CD4-positive, CD25-positive, alpha-beta regulatory T cell (primary cell): ENCODE measurements at places on chromosomes 6 and 20.

- DNase-seq = no peak
These were observed 22.9 kb upstream of the TBC1D7 start for GRCh38 chr6:13351271-13351670.

DNA sequence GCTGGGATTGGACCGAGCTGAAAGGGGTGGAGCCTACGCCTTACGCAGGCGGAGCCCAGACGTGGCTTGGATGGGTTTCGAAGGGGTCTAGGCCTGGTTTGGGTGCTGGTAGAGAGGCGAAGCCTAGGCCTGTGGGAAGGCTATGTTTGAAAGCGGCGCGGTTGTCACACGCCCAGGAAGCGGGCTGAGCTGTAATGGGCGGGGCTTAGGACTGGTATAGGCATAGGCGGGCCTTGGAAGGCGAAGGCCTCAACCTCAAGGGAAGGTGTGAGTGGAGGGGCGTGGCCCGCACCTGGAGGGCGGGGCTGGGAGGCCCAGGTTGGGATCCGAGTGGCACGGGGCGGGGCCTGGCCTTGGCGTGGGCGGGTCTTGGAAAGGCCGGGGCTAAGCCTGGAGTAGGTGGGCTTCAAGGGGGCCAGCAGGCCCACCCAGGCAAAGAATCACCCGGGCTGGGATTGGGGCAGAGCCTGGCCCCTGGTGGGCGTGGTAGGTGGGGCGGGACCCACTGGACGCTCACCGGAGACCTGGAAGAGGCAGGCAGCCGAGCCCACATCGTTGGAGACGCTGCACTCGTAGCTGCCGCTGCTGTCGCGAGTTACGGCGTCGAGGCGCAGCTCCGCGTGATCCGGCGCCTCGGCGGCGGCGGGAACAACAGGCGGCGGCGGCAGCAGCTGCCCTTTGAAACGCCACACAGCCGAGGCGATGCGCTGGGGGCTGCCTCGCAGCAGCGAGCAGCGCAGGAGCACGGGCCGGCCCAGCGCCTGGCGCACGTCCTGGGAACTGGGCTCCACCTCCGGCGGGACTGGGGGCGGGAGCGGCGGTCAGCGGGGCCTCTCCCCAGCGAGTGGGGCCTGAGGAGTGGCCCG is 49.0 kb downstream of the MDGA1 start:
- DNase-seq = peak; percentile 31

DNA sequence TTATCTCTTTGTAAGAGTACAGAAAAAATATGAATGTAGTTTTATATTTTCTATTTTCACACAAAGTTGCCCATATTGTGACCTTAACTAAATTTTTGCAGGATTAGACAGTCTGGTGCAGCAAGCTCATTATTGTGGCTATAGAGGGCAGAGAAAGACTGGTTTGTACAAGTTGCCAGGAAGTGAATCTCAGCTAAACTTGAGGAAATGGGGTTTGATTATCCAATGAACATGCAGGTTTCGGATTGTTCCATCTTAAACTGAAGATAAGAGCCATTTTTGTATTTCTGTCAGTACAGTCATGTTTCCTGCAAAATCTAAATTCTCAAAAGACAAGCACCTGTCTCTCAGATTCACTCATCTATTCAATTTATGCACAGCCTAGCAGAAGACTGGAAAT is 390.9 kb downstream of the MMUT start:
- DNase-seq = no peak

DNA sequence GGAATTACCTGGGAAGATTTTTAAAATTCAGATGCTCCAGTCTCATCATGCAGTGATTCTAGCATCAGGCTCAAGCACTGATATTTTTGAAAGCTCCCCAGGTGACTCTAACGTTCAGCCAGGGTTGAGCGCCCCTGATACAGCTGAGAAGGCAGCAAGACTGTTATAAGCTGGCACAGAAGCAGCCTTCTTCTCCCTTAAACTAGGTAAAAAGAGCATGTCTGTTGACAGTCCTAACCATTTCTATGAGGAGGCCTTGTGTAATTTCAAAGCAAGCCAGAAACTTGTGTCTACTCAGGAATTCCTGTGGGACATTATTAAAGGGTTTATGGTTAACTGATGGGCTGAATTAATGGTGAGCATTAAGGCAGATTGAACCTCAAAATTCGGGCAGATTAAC is 141.9 kb downstream of the PDE7B start:
- DNase-seq = no peak

DNA sequence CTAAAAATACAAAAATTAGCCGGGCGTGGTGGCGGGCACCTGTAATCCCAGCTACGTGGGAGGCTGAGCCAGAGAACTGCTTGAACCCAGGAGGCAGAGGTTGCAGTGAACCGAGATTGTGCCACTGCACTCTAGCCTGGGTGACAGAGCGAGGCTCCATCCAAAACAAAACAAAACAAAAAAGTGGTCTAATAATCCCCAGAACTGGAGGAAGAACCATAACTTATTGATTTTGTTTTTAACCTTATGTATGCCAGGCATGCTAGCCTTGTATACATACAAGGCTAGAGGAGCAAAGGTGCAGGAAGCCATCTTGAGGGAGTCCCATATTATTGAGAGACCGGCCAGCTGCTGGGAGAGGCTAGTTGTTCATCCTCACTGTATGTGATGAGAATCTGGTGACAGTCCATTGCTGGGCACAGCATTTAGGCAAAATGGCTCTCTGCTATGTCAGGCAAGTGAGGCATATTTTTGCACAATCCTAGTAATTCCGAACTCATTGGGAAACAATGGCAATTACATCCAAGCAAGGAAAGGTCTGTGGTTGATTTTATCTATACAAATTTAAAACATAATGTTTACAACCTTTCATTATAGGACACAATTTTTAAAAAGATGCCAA is 18.0 kb downstream of the HFE start:
- no peak for DNase-seq

- no peak for DNase-seq
These were observed 845 bp upstream of the MARCKS start for GRCh38 chr6:113856375-113856624.

DNA sequence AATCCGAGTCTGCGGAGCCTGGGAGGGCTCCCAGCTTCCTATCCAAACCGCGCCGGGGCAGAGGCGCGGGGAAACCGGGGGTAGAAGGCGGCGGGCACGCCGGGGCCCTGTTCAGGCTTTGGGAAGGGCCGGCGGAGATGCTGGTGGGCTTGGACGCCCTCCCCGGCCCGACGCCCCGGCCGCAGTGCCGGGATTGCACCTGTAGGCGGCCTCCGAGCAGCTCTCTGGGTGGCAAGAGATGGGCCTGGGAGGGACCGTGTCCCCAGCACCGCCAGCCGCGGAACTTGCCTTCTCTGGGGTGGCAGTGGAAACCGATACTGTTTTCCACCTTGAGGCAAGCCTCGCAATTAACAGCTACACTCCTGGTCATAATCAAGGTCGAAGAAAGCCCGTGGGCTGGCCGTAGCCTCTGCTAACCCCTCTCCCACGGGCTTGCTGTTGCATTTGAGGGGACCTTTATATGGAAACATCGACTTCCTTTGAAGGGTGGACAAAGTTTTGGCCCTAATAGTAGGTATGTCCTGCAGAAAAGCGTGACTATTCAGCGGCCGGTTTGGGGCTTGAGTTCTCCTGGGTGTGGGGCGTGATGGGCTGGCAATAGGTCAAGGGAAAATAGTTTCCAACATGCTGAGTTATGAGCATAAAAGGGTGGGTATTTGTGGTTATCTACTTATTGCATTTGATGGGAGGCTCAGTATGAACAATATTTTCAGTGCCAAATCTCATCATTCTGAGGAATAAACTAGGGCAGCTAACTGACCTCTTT is 1.1 kb upstream of the JAG1 start:
- DNase-seq = no peak

- DNase-seq = no peak
These were observed 971 bp downstream of the NFKBIE start for GRCh38 chr6:44264154-44265006.

DNA sequence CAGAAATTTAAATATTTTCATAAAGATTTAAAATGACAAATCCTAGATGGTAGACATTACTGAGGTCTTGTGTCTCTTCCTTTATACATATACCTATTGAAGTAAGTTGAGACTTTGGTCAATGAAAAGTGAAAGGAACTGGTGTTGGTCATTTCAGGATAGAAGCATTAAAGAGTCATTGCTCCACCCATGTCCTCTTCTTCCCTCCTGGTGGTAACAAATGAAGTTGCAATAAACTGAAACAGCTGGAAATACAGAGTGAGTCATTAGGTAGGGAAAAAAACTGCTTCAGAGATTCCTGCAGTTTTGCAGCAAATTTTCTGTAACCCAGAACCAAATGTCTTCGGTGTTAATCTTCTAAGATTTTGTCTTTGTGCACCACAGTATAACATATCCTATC is 448.0 kb downstream of the EYS start:
- no peak for DNase-seq

DNA sequence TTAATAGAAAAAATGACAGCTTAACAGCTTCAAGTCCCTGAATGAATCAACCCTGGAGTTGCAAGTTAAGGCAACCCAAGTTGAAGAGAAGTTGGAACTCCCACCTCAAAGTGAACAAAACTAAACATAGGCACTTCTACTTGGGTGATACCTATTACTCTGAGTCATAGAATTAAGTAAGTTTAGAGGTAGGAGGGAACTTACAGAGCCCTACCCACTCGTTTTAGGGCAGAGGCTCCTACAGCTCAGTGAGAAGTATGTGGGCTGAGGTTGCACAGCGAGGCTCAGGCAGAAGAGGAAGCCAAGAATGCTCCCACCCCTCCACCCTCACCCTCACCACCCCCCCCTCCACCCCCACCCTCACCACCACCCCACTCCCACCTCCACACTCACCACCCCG is 42.2 kb downstream of the NFATC2 start:
- DNase-seq = no peak

- no peak for DNase-seq
These were observed 338.7 kb downstream of the HTR1B start for GRCh38 chr6:77124604-77125003.

- DNase-seq = no peak
These were observed 102.8 kb downstream of the MYB start for GRCh38 chr6:135283926-135284325.

GRCh38 chr6:34082864-34083626 is 62.8 kb downstream of the GRM4 start:
- no peak for DNase-seq

- DNase-seq = no peak
These were observed 57.1 kb downstream of the KIZ start for GRCh38 chr20:21182832-21183563.

GRCh38 chr6:31711233-31711632 is 3.9 kb upstream of the LY6G6D start:
- DNase-seq = no peak

DNA sequence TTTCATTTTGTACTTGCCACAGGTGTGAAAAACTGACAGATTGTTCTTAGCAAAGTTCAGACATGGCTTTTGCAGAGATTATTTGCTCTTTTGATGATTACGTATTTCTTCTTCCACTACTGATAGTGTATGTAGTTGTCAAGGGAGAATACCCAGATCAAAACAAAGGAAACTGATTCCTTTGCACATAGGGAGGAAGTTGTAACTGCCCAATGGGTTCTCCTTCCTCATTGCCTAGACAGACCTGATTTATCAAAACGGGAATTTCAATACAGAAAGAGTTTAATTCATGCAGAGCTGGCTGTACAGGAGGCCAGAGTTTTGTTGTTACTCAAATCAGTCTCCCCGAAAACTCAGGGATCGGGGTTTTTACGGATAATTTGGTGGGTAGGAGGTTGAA is 214.7 kb downstream of the BCAS1 start:
- no peak for DNase-seq

DNA sequence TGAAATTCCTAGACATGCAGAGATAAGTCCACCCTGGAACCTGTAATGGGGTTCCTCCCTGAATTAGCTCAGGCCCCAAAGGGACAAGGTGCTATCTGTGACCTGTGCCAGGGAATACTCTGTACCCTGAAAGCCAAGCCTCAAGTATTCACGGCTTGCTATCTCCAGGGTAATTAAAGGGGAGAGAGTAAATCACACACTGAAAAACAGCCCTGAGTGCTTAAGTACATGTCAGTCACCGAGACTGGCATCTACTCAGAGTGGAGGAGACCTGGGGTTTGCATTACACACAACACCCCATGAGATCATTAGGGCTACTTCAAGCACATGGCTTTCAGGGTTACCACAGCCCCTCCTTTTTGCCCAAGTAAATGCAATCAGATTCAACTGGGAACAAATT is 188.1 kb downstream of the CD83 start:
- DNase-seq = no peak

GRCh38 chr20:50186151-50186885 is 4.3 kb upstream of the CEBPB start:
- DNase-seq = peak; percentile 78

DNA sequence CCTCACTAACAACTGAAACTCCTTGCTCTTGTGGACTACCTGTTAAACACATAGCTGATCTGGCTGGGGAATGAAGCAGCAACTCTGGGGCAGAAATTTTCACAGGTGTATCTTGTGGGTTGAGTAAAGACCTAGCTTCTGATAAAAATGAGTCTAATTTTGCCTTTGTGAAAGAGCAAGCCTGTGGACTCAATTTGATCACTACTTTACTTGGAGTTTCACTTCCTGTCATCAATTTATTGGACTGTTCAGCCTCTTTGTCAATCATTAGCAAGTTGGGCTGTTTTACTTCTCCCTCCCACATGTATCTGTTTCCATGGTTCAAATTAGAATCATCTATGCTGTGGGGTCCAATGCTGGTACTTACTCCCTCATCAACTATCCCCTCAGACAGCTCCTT is 29.6 kb upstream of the CRIP3 start:
- DNase-seq = no peak

DNA sequence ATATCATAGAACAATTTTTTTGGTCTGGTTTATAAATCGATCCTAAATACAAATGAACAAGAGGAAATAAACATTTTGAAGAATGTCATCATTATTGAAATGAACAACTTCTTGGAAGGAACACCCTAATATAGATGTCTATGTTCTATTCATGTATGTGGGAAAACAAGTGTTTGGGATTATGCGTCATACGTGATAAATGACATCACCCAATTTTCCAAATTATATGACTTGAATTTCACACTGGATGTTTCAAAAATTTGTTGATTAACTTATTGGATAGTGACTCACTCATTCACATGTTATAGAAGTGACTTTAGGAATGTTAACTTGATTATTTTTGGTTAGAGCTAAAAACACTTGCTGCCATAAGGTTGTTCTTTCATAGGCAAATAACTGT is 18.6 kb downstream of the ARMC2 start:
- no peak for DNase-seq

DNA sequence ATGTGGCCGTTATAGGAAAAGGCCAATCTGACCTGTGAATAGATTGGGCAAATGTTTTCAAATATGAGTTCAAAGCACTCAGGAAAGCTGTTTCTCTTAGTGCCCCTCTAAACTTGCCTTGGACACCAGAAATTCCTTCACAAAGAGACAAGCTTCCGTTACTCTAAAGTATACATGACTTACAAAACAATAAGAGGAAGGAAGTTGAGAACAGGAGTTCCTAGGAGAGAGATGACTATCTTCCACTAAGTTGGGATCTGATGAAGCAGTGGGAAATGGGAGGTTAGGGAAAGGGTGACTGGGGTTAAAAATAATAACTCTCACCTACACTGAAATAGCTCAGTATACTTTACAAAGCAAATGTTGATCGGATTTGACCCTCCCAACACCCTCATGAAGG is 50.0 kb downstream of the ISM1 start:
- DNase-seq = no peak

GRCh38 chr6:45818655-45819054 is 197.0 kb downstream of the CLIC5 start:
- no peak for DNase-seq

- DNase-seq = no peak
These were observed 24.0 kb upstream of the PPP1R3G start for GRCh38 chr6:5061152-5061551.
